Nephron progenitor cell (in vitro differentiated cells): ENCODE measurements at places on chromosomes 16 and 17.

GRCh38 chr17:47844814-47845715 is 4.0 kb upstream of the SCRN2 start:
- DNase-seq = no peak

DNA sequence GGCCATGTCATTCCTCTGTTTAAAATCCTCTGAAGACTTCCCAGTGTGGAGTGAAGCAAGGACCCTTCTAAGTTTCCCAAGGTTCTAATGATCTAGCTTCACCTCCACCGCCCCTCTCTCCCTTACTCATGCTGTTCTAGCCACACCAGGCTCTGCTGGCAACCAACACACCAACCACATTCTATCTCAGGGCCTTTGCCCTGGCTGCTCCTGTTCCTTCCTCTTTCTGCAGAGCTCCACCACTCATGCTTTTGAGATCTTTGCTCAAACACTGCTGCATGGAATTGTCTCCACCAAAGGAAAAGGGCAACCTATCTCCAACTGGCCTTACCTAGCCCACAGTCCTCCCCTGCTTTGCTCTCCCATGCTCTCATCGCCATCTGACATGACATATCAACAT is 128.7 kb downstream of the XYLT1 start:
- DNase-seq = no peak

DNA sequence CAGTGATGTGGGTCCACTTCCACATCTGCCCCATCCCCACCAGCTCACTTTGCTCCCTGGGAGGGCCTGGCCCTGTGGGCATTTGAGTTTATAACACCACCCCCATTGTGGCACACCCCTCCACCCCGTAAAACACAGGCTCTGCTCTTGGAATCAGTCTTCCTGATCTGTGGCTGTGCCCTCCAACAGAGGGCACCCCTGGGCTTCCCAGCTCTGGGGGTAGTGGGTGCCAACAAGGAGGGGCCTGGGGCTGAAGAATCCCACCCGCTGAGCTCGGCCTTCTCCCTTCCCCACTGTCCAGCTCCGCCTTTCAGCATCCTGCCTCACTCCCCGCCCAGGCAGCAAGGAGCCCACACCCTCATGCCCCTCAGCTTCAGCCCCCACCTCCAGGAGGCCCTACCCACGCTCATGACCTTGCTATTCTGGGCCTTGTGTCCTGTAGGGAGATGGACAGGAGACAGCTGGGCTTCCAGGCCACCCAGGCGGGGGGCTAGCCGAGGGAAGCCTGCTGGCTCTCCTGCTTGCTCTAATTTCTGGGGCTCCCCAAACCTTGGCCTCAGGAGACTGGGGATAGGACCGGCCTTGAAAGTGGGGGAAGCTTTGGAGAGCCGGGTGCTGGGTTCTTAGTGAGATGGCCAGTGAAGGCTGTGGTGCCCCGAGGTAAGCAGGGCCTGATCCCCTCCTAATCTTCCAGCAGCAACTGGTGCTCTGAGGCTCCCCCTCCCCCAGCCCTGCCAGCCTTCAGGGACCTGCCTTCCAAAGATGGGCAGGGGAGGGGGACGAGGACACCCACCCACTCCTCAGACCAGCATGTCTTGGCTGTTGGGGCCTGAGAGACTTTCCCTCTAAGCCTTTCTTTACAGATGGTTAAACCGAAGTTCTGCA is 2.9 kb upstream of the ATP2A1 start:
- no peak for DNase-seq

- DNase-seq = no peak
Measured at GRCh38 chr16:11181242-11181898, 74.6 kb downstream of the SOCS1 start.

- no peak for DNase-seq
Measured at GRCh38 chr16:58530179-58530578, 14.9 kb downstream of the SETD6 start.

GRCh38 chr16:12752159-12752558 is 51.5 kb downstream of the CPPED1 start:
- no peak for DNase-seq

- DNase-seq = no peak
Measured at GRCh38 chr17:43619705-43620104, 42.0 kb downstream of the MEOX1 start.

- no peak for DNase-seq
Measured at GRCh38 chr17:32719689-32720088, 157.2 kb downstream of the MYO1D start.

DNA sequence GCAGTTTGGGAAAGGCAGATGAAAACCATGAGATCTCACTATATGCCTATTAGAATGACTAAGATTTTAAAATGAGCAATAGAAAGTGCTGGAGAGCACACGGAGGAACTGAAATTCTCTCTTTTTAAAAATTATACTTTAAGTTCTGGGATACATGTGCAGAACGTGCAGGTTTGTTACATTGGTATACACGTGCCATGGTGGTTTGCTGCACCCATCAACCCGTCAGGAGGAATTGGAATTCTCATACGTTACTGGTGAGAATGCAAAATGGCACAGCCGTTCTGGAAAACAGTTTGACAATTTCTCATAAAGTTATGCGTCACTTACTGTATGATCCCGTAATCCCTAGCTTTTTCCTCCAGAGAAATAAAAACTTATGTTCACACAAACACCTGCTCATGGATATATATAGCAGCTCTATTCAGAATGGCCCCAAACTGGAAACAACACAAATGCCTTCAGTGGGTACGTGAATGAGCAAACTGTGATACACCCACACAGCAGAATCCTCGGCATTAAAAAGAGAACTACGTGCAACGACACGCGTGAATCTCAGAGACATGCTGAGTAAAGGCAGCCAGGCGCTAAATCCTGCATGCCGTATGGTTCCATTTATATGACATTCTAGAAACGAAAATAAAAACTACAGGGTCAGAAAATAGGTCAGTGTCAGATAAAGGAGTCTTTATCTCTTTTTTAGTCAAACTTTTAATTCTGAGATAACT is 11.8 kb downstream of the PIK3R6 start:
- DNase-seq = no peak

GRCh38 chr16:74635303-74635702 is 28.4 kb upstream of the GLG1 start:
- no peak for DNase-seq

- DNase-seq = no peak
Measured at GRCh38 chr17:39236450-39236927, 10.7 kb upstream of the STAC2 start.

GRCh38 chr17:81307636-81308560 is 12.8 kb upstream of the SLC38A10 start:
- no peak for DNase-seq

GRCh38 chr16:60459463-60459862 is 1576.8 kb downstream of the CDH8 start:
- DNase-seq = no peak

DNA sequence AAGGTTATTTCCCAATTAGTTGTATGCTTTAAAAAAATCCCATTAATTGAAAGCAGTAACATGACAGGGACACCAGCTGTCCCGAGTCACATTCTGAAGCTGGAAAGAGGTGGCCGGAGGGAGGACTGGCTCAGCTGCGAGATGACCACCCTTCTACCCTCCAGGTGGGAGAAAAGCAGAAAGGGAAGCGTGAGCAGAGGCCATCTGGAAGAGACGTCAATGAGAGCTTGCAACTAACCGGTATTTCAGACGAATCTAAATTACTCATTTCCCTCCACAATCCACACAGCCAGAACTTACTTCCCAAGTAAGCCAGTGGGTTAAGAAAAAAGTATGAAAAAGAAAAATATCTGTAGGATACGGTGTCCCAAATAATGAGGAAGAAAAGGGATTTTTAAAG is 28.5 kb upstream of the SLC38A8 start:
- DNase-seq = no peak

DNA sequence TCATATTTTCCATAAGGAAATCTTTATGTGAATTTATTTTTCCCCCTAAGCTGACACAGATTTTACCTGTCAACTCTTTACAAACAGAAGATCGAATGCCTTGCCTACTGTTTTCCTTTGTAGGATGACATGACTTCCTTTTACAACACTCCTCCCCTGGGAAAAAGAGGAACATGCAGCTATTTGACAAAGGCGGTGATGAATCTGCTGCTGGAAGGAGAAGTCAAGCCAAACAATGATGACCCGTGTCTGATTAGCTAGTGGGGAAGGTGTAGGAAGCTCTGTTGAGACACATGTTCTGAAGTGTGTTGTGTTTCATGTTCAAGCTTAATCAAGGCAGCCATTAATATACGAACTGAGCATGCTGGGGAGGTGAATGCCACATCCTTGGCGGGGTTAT is 238.0 kb downstream of the PHKB start:
- no peak for DNase-seq

DNA sequence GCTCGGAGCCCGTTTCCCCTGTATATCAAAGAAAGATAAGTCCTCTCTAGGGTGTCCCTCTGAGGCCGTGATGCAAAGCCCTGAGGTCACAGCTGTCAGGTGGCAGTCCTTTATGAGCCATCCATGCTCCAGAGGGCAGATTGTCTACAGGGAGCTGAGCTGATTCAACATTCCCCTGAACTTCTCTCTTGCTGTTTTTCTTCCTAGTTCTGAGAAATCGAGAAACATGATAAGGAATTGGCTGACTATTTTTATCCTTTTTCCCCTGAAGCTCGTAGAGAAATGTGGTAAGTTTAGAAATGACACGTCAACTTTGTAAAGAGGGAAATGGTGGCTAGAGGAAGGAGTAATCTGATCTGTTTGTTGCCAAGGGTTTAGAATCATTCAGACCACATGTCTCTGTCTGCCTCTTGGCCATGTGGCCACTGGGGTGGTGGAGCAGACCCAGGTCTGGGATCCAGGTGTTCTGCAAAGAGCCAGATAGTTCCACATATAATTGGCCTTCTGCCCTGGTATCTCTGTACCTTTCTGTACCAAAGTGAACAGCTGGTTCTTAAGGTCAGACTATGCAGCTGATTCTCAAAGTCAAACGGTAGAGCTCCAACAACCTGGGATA is 3.5 kb downstream of the CTNS start:
- no peak for DNase-seq
